Nephron progenitor cell (in vitro differentiated cells): ENCODE measurements at places on chromosomes 11 and 22.

GRCh38 chr22:48513446-48513845 lies 1314.2 kb downstream of the BRD1 start:
- DNase-seq = no peak

DNA sequence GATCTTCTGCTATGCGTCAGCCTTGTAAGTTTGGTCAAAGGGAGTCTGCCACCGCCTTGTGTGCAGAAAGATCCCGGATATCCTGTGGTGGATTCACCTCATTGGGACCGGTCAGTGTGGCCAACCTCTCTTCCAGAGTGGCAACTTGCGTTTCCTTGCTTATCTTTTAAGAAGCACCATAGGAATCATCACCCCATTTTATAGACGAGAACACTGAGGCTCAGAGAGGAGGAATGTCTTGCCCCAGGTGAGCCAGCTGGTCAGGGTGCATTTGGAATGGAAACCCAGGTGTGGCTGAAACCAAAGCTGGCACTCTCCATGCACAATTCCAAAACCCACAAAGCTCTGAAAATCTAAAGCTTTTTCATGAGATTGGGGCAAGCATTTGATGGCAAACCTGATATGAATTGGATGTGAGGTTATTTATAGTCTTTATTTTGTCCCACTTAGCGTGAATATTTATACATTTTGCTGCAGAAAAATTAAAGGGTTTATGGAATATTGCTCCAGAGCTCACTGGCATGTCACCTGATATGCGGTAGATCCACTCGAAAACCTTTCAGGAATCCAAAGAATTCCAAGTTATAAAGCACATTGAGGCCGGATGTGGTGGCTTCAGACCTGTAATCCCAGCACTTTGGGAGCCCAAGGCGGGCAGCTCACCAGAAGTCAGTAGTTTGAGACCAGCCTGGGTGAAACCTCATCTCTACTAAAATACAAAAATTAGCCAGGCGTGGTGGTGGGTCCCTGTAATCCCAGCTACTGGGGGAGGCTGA lies 12.1 kb upstream of the EIF3D start:
- DNase-seq = no peak

DNA sequence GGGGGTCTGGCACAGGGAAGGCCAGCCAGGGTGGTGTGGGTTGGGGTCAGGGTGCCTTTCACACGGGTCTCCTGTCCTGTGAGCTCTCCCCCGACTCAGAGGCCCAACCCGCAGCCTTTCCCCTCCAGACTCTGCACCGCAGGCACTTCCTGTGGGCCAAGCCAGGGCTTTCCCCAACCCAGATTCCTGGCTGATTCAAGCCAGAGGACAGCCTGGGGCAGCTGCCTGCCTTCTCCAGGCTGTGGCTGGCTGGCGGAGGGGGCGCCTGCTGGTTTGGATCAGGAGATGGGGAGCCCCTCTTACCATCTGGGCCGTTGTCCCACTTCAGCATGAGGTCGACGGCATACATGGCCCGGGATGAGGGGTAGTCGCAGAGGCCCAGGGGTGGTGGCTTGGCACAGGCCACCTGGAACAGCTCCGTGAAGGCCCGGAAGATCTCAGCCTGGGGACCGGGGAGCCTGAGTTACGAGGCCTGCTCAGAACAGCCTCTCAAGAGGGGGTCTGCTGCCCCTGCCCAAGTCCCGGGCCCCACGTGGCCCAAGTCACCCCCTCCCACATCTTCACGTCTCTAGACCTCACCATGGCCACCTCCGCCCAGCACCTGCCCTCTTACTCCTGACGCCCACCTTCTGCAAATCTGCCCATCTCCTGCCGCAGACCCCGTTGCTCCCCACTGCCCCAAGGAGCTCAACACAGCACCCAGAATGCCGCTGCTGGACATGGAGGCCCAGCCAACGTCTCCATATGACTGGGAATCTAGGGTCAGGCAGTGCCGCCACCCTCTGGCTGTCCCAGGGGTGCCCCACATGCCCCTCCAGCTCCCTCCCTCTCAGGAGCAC lies 17.3 kb downstream of the TSPO start:
- DNase-seq = no peak

DNA sequence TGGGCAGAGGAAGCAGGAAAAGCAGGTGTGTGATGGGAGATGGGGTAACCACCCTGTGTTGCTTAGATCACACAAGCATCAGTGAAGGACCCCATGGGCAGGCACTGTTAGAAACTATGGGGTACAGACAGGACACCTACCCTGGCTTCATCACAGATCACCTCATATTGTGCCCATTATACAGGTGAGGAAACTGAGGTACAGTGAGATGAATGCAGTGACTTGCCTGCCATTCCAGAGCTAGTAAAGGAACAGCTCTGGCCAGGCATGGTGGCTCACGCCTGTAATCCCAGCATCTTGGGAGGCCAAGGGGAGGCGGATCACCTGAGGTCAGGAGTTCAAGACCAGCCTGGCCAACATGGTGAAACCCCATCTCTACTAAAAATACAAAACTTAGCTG lies 5.9 kb upstream of the MARK2 start:
- no peak for DNase-seq

- no peak for DNase-seq
These were observed 5.2 kb upstream of the PRR33 start for GRCh38 chr11:1896923-1897322.

GRCh38 chr22:22925805-22926369 lies 38.3 kb downstream of the IGLL5 start:
- no peak for DNase-seq

- no peak for DNase-seq
These were observed 98.7 kb upstream of the CRYBB3 start for GRCh38 chr22:25100948-25101347.

DNA sequence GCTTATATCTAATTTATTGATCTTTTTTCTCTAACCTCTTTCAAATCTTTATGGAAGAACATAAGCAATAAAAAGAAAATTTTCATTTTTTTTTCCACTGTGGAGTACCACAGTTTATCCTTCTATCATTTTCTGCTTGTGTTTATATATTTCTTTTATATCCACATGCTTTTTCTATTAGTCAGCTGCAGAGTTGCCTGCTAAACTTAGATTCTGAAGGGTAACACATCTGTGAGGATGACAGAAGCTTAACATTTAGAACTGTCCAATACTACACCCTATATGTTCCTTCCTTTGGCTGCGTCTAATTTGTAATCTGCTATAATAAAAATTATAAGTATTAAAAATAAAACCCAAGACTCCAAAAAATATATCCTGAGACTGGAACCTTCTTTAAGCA lies 20.8 kb downstream of the CCDC90B start:
- no peak for DNase-seq

- DNase-seq = peak; percentile 77
These were observed 124.3 kb downstream of the TRIM29 start for GRCh38 chr11:120013325-120014250.

DNA sequence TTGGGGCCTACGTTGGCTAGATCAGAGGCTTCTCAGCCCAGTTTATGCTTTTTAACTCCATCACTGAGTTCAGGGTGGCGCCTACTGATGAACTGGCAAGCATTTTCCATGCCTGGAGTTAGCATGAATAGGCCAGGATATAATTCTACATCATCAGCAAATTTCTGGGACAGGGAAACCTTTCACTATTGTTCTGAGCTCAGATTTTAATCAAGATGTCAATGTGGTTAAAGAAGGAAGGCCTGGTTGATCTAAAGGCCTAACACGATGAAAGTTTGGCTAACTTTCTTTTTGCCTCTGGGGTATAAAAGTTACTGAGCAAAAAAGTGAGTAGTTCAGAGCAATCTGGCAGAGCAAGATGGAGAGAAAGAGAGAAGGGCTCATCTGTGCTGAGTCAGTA lies 21.7 kb upstream of the IFITM3 start:
- DNase-seq = no peak

GRCh38 chr11:78094250-78094649 lies 14.6 kb upstream of the NDUFC2 start:
- no peak for DNase-seq

DNA sequence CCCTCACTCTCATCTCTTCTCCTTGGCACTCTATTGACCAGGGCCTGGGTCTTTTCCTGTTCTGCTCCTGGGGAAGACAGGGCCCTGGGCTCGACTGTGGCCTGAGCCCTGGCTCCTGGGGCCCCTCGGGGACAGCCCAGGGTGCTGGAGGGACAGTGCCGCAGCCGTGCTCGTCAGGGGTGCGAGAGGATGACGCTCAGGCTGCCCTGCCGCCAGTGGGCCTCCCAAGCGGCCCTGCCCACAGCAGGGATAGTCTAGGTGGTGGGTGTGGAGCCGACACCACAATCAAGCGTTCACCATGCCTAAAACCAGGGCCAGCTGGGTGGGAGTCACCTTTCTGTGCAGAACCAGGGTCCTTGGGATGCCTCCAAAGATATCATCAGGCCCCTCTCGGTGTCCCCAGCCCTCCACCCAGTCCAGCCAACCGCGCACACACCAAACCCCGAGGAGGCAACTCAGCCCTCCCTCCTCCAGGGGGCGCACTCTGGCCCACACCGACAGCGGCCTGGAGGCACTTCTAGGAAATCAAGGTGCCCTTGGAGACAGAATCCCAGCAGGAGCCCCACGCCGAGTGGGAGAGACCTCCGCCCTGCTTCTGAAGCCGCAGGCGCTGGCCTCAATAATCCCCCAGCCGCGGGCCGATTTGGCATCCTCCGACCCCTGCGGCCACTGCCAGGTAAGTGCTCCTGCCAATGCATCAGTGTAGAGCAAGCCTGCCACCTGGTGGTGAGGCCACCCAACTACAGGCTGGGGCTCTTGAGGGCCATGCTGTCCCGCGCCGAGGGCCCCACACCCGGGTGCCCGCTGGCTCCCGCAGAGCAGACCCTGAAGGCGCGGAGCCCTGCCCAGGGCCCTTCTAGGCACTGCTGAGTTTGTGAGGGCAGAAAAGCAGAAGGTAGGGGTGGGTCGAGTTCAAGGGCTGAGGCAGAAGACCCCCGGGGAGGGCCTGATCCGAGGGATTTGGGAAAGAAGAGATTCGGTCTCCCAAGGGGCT lies 496.4 kb downstream of the BUD13 start:
- peak; percentile 96 for DNase-seq

GRCh38 chr11:2293984-2294925 lies 7.5 kb downstream of the C11orf21 start:
- no peak for DNase-seq

DNA sequence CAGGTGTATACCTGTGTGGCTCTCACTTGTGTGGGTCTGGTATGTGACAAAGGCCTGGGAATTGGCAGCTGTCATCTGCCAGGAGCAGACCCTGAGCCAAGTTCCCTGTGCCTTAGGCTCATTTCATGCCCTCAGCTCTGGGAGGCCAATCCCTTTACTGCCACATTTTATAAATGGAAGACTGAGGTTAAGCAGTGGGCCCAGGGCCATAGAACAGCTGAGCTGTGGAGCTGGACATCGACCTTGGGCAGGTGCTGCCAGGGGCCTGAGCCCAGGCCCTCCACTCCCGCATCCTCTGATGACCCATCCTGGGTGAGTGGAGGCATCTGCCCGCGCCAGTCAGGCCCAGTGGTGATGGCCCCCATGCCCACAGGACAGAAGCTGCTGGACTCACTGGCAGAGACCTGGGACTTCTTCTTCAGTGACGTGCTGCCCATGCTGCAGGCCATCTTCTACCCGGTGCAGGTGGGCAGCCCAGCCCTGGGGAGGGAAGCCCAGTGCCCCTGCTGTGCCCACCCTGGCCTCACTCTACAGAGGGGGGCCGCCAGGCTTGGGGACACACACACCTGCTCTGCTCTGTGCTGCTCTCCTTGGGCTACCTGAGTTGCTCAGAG lies 20.9 kb upstream of the ARHGAP8 start:
- DNase-seq = no peak

GRCh38 chr22:43297270-43298061 lies 45.7 kb downstream of the SCUBE1 start:
- DNase-seq = no peak

DNA sequence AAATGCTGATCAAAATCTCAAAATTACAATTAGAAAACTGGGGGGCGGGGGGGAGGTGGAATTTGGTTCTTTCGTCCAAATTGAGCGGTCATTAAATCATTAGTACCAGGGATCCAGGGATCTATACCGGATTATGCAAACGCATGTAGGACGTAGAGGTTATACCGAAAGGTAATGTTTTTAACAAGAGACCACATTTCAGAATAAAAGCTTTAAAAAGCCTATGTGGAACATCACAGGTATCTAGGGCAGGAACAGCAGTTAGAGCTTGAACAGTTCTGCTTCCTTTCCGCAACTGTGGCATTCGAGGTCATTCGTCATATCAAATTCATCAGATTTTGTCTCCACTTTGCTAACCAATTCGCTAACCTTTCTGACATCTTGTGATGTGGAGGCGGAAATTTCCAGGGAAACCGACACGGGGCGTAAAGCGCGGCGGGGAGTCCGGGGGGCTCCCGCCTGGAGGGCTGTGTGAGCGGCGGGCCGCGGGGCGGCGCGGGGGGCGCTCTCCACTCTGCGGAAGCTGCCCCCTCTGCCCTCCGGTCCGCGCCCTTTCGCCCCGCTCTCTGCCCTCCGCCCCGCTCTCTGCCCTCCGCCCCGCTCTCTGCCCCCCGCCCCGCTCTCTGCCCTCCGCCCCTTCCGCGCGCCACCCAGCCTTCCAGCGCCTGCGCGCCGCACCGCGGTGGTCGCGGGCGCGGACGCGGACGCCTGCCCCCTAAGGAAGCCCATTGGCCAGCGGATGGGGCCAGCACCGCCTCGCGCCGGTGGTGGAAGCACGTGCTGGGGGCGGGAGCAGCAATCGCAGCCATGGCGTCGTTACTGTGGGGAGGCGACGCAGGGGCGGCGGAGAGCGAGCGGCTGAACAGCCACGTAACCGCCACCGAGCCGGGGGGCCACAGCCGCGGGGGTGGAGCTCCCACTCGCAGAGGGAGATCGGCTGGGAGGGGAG lies at the start of gene DDX25:
Gene DDX25, plus strand, starts transcription at position 798 of the 949 bp plus-strand sequence. Its CDS starts 10 bp downstream, at position 808.
- DNase-seq = peak; percentile 73

DNA sequence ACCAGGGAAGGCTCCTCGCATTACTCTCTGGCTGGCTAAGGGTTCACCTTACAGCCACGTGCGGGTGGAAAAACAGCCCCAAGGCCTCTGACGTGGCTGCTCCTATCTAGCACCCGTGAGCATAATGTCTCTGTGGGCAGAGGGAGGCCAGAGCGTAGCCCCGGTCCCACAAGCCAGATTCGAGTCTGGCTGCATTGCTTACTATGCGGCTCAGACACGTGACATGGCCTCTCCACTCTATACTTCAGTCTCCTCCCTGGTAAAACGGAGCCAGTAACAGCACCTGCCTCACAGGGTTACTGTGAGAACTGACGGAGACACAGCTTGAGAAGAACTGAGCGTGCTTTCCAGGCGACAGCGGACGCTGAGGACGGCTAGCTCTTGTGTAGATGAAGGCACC lies 105.8 kb upstream of the BID start:
- DNase-seq = no peak

DNA sequence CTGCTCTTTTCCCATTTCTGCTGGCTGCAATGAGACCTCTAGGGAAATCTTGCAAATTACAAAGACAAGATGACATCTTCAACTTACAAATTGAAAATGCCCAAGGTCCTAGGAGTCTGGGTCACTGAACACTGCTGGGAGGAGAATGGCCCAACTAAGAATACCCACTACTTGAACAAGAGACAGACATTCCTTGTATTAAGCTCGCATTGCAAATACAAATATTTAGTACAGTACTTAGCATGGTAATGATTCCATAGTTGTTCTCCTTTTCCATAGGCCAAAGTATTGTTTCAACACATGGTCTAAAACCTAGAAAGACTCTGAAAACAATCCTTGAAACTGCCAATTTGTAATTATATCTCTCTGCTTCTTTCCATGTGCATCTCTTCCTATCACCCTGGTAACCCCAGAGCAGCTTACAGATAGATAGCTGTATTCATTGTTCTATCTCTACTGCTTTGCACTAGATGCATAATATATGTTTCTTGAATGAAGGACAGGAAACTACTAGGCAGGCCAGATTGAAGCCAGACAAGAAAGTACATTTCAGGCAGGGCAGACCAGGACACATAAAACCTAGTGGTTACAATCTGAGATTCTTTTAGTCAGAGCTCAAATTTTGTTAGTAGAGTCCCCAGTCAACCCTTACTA lies 1545.7 kb upstream of the TENM4 start:
- no peak for DNase-seq

- no peak for DNase-seq
These were observed 18.4 kb downstream of the OR51I2 start for GRCh38 chr11:5467527-5467926.
